ENCODE measurements at places on chromosomes 13 and 19. TPM values are rescaled to one million over a fixed set of nuclear protein-coding genes. Genes with fewer than 3 reads are reported as not detected.

DNA sequence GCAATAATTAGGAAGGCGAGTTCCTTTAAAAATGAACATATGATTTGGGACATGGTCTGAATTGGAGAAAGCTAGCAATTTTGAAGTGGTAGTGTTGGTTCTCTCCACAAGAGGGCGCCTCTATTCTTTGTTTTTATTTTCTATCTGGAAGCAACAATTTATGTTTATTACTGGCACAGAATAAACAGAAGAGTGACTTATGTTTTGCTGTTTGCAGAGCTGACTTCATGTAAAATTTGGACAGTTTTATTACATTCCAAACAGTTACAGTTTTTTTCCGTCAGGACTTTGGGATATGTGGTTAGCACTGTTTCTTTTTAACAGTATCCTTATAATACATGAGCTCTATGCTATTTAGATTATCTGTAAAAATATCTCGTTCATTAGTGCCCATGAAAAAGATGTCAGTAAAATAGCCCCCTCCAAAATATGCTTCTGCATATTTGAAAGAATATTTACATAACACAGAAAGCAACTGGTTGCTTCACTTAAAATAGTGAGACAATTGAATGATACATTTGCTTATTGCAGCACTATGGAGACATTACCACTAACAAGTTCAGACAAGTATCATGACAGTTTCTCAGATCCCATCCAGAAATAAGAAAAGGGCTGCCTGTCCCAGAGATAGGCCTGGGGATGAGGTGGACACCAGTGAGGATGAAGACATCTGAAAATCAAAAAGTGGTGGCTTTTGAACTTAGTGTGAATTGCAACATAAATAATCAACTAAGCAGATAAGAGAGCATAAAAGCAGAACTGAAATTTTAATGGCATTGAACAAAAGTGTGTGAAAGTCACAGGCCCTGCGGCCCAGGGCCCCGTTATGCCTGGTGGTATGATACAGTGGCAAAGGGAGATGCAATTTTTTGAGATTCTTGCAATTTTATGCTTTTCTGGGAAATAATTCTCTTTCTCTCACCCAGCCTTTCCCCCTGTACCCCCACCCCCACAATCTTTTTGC lies 32.3 kb upstream of the FGF9 start:
- H3K36me3 ChIP-seq: no peaks in the 10 kb centered on the region
- no peaks in the 10 kb centered on the region for H3K27me3 ChIP-seq
- DNase-seq: no peak
- no peak overlapping the region for H3K4me3 ChIP-seq

GRCh38 chr13:113552786-113553434 lies 31.6 kb upstream of the TFDP1 start:
- no peak for DNase-seq
- H3K27ac ChIP-seq: no peak overlapping the region
- peaks cover 15% of the 10 kb centered on the region for H3K36me3 ChIP-seq

- no peaks in the 10 kb centered on the region for H3K4me1 ChIP-seq
- no peak for DNase-seq
- H3K27ac ChIP-seq: no peak overlapping the region
- H3K27me3 ChIP-seq: no peaks in the 10 kb centered on the region
- H3K4me3 ChIP-seq: no peak overlapping the region
These were observed 6.2 kb upstream of the SMG9 start for GRCh38 chr19:43760941-43761340.

- peak overlapping the region; percentile 82 for H3K4me3 ChIP-seq
- peak overlapping the region; percentile 84 for H3K27ac ChIP-seq
- no peaks in the 10 kb centered on the region for H3K27me3 ChIP-seq
- H3K4me1 ChIP-seq: no peaks in the 10 kb centered on the region
These were observed 571 bp downstream of the SAFB2 start for GRCh38 chr19:5621945-5622464.

DNA sequence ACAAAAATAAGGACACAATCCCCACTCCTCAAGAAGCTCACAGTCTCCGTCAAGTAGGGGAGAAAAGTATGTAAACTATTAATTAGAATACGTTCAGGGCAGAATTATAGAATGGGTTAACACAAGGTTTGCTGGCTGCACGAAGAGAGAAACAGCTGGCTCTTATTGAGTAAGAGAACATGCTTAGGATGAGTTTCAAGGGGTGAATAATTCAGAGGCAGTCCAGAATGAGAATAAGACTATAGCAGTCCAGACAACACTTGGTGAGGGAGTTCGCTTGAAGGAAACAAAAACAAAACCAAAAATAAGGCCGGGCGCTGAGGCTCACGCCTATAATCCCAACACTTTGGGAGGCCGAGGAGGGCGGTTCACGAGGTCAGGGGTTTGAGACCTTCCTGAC lies 61.9 kb downstream of the THSD1 start:
- no peaks in the 10 kb centered on the region for H3K27me3 ChIP-seq
- H3K4me1 ChIP-seq: no peaks in the 10 kb centered on the region
- no peak overlapping the region for H3K27ac ChIP-seq
- no peak overlapping the region for H3K4me3 ChIP-seq

FPR1 gene
- total RNA-seq: 37.1 TPM

CEACAM7 gene
- total RNA-seq: not detected

MBD3L2 gene
- not detected for total RNA-seq

DNA sequence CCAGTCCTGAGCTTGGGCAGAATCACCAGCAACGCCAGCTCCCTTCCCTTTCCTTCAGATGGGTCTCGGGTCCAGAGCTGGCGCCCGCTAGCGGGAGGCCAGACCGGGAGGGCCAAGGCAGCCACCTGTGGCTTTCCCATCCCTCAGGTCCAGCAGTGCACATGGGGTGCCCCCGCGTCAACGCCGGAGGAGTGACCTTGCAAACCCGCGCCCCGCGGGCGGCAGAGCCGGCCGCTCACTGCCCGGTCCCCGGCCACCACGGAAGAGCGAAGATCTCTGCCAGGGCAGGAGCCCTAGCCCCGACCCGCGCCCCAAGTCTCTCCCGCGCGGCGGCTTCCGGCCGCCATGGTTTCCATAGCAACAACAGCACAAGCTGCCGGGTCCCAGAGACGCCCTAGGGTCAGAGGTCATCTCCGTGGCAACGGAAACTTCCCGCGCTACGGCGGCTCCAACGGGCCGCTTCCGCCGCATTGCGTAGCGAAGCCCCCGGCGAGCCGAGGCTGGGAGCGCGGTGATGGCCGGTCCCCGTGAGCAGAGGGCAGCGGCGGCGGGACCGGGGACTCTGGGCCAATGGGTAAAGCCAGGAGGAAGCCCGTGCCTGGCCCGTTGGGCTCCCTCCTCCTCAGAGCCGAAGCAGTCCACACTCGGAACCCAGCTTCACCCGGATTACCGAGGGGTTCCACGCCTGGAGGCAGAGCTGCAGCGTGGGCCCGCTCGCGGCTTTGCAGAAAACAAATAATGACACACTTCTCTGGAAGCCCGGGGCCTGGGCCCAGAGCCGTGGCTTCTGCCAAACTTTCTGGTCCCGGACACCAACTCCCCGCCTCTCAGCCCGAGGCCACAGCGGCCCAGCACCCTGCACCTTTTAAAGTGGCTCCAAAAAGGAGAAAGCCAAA lies 7.4 kb downstream of the FGF14 start:
- peak overlapping the region; percentile 65 for H3K4me3 ChIP-seq
- no peaks in the 10 kb centered on the region for H3K36me3 ChIP-seq
- no peaks in the 10 kb centered on the region for H3K4me1 ChIP-seq
- peak; percentile 97 for DNase-seq
- H3K27me3 ChIP-seq: no peaks in the 10 kb centered on the region

DNA sequence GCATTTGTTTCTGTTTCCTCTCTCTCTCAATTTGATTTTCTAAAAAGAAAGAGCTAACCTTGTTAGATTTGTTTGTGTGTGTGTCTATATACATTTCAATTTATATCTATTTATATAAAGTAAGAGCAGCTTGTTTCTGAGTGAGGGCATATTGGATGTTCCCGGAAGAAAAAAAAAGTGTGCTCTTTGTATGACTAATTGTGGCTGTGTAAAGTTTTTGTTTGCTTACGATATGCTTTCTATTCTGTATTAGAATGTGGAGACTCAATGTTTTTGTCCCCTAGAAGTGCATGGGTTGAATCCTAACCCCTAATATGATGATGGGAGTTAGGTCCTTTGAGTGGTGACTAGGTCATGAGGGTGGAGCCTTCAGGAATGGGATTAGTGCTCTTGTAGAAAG lies 66.6 kb upstream of the C1QTNF9B start:
- H3K27ac ChIP-seq: no peak overlapping the region
- no peaks in the 10 kb centered on the region for H3K27me3 ChIP-seq
- H3K36me3 ChIP-seq: no peaks in the 10 kb centered on the region
- DNase-seq: no peak
- no peak overlapping the region for H3K4me3 ChIP-seq

Measured in aorta (tissue), 5 donors.